ENCODE measurements at places on chromosomes 2 and 18.

- H3K27me3 ChIP-seq = no peaks in the 10 kb centered on the region
- no peak overlapping the region for H3K27ac ChIP-seq
Measured at GRCh38 chr18:36843784-36844183, 14.9 kb downstream of the KIAA1328 start.

GRCh38 chr2:156653675-156654074, 217.5 kb downstream of the GPD2 start:
- no peaks in the 10 kb centered on the region for H3K4me1 ChIP-seq
- no peak overlapping the region for H3K27ac ChIP-seq
- H3K36me3 ChIP-seq = no peaks in the 10 kb centered on the region

DNA sequence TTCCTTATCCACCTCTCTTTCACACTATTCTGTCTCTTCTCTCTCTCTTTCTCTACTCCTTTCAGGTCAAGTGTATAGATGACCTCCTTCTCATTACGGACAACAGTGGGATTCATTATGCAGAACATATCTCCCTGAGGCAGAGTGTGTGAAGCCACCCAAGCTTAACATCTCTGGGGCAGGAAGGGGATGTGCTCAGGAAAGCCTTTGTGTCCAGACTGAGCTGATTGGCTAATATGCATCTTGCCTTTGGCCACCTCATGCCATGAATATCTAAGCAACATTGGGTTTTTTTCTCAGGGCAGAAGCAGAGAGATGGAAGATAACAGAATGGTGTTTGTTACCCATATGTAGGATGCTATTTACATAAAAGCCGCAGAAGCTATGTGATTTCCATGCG, 211.4 kb upstream of the LRRTM1 start:
- DNase-seq = no peak
- peaks cover 3% of the 10 kb centered on the region for H3K27me3 ChIP-seq
- H3K4me1 ChIP-seq = no peaks in the 10 kb centered on the region
- H3K4me3 ChIP-seq = no peak overlapping the region

DNA sequence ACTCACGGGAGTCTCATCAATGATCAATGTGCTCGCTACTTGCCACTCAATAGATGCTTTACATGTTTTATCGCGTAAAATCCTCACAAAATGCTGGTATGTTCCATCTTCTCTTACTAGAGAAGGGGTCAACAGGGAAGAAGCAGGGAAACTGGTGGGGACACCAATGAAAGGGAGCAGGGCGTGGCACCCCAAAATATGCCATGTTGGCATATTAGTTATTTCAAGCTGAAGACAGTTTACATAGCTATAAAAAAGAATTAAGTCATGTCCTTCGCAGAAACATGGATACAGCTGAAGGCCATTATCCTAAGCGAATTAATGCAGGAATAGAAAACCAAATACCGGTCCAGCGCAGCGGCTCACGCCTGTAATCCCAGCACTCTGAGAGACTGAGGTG, 8.1 kb upstream of the ZNF236 start:
- no peak overlapping the region for H3K4me3 ChIP-seq
- H3K27me3 ChIP-seq = no peaks in the 10 kb centered on the region
- peaks cover 11% of the 10 kb centered on the region for H3K36me3 ChIP-seq

DNA sequence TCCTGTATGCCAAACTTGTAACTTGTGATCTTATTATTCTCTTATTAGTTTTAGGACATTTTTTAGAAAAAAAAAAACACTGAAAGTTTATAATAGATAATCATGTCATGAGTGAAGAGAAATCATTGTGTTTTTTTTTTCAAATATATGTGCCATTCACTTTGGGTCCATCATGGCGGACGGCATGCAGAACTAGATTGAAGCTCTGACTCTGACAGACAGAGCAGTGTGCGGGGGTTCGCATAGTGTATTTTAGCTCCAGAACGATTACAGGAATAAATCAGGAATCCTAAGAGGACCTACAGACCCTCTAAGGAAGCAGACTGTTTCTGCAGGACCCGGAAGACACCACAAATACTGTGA, 484.4 kb upstream of the REG3G start:
- no peaks in the 10 kb centered on the region for H3K27me3 ChIP-seq
- H3K27ac ChIP-seq = no peak overlapping the region
- DNase-seq = no peak

DNA sequence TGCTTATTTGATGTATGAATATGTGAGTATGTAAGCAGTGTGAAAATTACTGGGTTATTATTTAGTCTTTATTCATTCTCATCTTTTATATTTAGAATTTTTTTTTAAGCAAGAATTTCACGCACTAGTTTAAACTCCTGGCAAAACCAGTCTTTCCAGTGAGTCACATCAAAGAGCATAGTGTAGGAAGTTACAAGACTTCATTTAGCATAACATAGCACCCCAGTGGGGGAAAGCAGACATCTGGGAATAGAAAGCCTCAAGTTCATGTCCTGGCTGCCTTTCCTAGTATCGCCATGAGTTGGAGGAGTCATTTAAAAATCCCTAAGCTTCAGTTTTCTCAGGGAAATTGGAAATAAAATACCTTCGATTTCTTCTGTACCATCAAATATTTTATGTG, 408.3 kb downstream of the NUP35 start:
- H3K4me3 ChIP-seq = no peak overlapping the region
- H3K27me3 ChIP-seq = no peaks in the 10 kb centered on the region
- no peaks in the 10 kb centered on the region for H3K4me1 ChIP-seq
- no peak for DNase-seq
- no peak overlapping the region for H3K27ac ChIP-seq
- H3K36me3 ChIP-seq = no peaks in the 10 kb centered on the region

DNA sequence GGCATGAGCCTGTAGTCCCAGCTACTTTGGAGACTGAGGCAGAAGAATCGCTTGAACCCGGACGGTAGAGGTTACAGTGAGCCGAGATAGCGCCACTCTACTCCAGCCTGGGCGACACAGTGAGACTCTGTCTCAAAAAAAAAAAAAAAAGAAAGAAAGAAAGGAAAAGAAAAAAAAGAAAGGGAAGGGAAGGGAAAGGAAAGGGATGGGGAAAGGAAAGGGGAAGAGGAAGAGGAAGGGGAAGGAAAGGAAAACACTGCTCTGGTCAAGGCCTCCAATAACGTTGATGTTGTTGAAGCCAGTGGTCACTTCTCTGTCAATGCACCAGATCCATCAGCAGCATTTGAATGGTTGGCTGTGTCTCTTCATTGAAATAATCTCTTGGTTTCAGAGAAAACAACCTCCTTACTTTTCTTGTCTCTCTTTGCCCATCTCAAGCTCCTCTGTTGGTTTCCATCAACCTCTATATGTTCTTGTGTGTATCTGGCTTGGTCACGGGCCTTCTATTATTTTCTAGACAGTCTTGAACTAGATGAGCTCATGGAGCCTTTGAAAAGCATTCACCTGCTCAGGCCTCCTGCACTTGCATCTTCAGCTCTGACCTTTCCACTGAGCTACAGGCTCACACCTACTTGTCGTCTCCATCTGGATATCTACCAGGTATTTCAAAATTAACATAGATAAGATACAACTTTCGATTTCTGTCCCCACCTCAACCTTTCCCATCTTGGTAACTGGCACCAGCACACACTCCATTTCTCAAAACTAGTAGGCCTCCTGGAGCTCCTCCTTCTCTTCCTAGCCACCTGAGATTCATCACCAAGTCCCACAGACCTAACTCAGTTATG, 69.4 kb upstream of the LAPTM4A start:
- no peak for DNase-seq
- no peaks in the 10 kb centered on the region for H3K4me1 ChIP-seq
- H3K27me3 ChIP-seq = no peaks in the 10 kb centered on the region
- H3K4me3 ChIP-seq = no peak overlapping the region

- DNase-seq = no peak
- H3K27me3 ChIP-seq = no peaks in the 10 kb centered on the region
- no peak overlapping the region for H3K27ac ChIP-seq
- H3K4me1 ChIP-seq = peaks cover 46% of the 10 kb centered on the region
- H3K4me3 ChIP-seq = no peak overlapping the region
Measured at GRCh38 chr2:10086950-10087349, 6.7 kb upstream of the CYS1 start.

DNA sequence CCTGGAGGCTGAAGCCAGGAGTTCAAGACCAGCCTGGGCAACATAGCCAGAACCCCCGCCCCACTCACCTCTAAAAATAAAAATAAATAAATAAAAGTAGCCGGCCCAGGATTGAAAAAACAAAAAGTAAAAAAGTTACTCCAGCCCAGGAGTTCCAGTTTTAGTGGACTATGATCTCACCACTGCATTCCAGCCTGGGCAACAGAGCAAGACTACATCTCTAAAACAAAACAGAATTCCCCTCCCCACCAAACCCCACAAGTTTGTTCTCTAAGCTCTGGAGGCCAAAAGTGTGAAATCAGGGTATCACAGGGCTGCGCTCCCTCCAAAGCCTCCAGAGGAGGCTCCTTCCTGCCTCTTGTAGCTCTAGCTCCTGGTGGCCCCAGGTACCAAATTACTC, 1.7 kb downstream of the D2HGDH start:
- no peaks in the 10 kb centered on the region for H3K36me3 ChIP-seq
- DNase-seq = no peak
- no peaks in the 10 kb centered on the region for H3K27me3 ChIP-seq
- H3K4me3 ChIP-seq = peak overlapping the region; percentile 97
- H3K4me1 ChIP-seq = peaks cover 14% of the 10 kb centered on the region

GRCh38 chr18:12366784-12367183, 10.2 kb downstream of the AFG3L2 start:
- H3K27me3 ChIP-seq = no peaks in the 10 kb centered on the region
- DNase-seq = no peak
- H3K36me3 ChIP-seq = peaks cover 36% of the 10 kb centered on the region
- no peak overlapping the region for H3K4me3 ChIP-seq
- H3K4me1 ChIP-seq = no peaks in the 10 kb centered on the region

DNA sequence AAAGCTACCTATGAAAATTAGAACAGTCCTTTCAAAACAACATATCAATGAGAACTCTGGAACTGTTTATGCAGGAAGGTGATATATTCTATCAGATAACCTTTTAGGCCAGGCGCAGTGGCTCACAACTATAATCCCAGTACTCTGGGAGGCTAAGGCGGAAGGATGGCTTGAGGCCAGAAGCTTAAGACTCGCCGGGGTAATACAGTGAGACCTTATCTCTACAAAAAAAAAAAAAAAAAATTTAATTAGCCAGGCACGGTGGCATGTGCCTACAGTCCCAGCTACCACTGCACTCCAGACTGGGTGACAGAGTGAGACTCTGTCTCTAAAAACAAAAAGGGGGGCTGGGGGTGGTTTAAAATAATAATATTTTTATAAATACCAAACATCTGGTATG, 77.9 kb downstream of the OSBPL1A start:
- H3K36me3 ChIP-seq = no peaks in the 10 kb centered on the region
- H3K4me1 ChIP-seq = no peaks in the 10 kb centered on the region
- no peak overlapping the region for H3K27ac ChIP-seq
- DNase-seq = no peak
- H3K4me3 ChIP-seq = no peak overlapping the region

GRCh38 chr18:8525692-8526091, 83.5 kb upstream of the RAB12 start:
- DNase-seq = no peak
- no peaks in the 10 kb centered on the region for H3K4me1 ChIP-seq
- no peak overlapping the region for H3K4me3 ChIP-seq
- no peaks in the 10 kb centered on the region for H3K36me3 ChIP-seq

DNA sequence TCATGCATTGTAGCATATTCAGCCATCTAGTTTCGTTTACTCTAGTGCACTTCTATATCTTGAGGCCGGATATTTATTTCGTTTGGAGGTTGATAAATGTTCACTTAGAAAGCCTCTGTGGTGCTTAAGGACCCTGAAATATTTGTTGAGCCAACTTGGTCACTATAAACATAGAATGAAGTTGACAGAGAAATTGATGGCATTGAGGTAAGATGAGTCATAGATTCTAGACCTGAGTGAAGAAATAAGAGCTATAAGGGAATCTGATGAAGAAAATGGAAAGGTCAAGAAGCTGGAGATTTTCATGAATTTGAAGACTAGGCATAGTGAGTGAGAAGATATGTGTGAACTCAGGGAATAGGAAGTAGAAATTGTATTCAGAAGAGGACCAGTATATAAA, 35.9 kb downstream of the EPC2 start:
- H3K27ac ChIP-seq = no peak overlapping the region
- no peaks in the 10 kb centered on the region for H3K27me3 ChIP-seq
- no peak overlapping the region for H3K4me3 ChIP-seq
- peaks cover 5% of the 10 kb centered on the region for H3K36me3 ChIP-seq
- DNase-seq = no peak

DNA sequence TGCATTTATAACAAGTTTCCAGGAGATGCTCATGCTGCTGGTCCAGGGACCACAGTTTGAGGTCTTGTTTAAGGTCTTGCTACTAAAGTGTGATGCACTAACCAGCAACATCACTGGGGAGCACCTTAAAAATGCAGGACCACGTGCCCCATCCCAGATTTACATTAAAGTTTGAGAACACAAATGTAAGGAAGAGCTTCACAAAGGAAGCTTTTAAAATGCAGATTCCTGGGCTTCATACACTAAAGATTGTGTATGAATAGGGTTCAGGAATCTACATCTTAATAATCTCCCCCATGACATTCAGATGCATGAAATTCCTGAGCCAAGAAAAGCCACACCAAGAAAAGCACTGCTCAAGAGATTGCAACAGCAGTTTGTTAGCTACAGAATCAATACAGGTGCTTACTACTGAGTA, 235.3 kb upstream of the TANK start:
- no peak overlapping the region for H3K4me3 ChIP-seq
- no peaks in the 10 kb centered on the region for H3K4me1 ChIP-seq
- no peak overlapping the region for H3K27ac ChIP-seq
- no peaks in the 10 kb centered on the region for H3K27me3 ChIP-seq
